ENCODE measurements at places on chromosomes 11 and 22. TPM values are rescaled to one million over a fixed set of nuclear protein-coding genes. Genes with fewer than 3 reads are reported as not detected.
A peak's percentile ranks its signal among the peaks of the same experiment; 100 is the strongest.

DNA sequence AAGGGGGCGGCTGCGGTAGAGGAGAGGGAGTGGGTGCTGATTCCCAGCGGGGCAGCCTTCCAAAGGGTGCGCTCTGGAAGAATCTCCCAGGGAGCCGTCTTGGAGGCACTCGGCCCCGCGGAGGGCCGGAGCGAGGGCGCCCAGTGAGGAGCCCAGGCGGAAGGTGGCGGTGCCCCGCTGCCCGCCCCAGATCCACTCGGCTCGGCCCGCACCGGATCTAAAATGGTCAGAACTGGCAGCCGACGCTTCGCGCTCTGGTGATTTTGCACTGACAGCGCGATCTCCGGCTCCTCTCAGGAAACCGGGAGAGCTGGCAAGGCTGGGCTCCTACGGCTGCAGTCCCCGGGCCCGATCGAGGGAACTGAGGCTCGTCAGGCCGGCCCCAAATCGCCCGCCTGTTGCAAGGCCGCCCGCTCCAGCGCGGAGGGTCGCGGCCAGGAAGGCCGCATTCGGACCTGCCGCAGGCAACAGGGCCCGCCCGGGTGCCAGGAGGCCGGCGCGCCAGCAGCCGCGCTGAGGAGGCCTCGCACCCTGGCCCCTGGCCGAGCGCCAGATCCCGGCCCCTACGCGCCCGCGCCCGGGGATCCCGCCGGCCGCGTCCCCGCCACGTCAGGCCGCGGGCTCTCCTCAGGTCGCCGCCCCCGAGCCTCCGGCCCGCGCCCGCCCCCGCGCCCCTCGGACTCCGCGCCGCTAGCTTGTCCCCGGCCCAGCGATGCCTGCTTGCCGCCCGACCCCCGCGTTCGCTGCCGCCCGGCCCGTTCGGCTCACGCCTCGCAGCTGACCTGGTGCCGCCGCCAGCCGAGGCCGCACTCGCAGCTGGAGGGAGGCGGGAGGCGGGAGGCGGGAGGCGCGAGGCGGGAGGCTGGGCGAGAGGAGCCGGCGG is at the start of gene KLHL22:
Gene KLHL22 (minus strand): TSS at position 818 of the 883 bp plus-strand sequence. CDS start 6,584 bp downstream, outside the sequence.
- DNase-seq = peak; percentile 55

DNA sequence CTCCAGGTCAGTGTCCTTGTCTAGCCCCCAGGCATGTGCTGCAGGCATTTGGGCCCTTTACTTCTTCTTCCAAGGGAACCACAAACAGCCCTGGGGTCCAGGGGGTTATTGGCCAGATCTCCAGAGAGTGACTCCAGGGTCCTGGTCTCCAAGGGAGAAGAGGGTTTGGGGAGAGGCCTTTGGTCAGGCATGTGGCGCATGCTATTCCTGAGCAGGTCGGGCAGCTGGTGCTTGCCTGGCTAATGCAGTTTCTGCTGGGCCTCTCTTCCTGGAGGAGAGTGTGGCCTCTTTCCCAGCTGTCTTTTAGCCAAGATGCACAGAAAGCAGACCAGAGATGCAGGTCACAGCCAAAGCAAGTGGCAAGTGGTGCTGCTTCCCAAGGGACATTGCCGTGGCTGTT is 3.8 kb upstream of the RFPL2 start:
- no peak for DNase-seq

- DNase-seq = no peak
These were observed 1213.3 kb upstream of the RAG2 start for GRCh38 chr11:37811349-37811748.

DNA sequence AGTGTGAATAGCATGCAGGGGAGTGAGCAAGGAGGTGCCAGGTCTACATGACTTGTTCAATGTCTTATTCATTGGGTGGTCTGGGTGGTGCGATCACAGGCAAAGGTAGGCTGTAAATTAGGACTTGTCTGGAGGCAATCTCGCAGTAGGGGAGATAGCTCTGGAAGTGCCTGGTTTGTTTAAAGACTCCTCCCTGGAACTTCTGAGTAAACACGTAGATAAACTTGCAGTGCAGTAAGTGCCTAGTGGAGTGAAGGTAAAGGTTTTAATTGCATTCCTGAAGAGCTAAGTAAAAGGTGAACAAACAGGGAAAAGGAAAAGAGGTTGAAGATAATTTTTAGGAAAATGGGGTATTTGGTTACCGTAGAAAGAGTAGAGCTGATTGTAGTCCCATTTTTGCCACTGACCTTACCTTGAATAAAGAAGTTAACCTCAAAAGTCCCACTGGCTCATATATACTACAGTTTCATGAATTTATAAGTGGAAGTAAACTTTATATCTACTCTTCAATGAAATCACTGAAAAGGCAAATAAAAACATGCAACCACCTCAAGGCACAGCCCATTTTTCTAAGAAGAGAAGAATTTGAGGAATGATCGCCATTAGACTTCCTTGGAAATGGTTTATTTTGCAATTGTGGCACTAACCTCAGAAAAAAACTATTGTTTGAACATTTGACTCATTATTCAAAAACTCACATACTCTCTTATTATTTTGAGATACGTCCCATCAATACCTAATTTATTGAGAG is 44.3 kb downstream of the AASDHPPT start:
- DNase-seq = peak; percentile 26

Gene VWA5A
- total RNA-seq = 24.8 TPM

GRCh38 chr11:125182573-125182972 is 18.0 kb downstream of the PKNOX2 start:
- DNase-seq = no peak

DNA sequence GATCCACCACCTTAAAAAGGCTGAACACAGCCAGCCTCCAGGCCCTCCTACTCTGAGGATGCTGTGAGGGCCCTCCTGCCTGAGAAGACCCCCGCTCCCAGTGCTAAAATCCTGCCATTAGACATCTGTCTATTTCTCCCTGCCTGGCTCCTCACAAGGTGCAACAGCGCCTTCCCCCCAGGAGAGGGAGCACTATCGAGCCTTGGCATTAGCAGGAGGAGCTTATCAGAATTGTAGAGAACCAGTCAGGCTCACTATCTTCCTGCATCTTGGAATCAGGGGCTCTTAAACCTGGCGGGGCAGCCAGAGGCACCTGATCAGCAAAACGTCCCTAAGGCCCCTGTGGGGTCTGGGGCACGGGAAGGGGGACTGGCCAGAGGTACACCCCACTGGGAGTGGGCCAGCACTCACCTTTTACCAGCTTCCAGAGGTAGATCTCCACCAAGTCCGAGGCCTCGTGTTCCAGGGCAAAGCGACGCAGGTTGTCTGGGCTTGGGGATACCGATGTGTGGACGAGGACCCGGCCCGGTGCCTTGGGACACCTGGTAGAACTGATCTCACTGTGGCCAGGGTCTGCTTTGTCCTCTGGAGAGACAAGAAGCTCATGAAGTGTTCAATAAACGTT is 28.7 kb downstream of the CHRDL2 start:
- peak; percentile 54 for DNase-seq

DNA sequence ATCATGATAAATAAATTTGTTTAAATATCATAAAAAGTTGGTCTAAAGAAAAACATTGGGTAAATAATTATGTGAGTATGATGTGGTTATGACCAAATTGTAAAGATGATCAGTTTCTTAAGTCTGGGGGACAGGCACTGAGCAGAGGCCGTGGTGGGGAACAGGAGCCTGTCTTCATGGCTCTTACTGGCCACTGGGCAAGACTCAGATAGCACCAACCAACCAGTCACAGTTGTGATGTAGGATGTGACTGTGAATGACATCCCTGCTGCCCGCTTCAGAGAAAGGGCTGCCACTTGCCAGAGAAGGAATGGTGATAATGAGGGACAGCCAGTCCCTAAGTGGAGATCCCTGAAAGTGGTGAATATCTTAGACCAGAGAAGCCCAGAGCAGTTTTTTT is 7.0 kb downstream of the PTPRJ start:
- no peak for DNase-seq

Gene MYBPC3
- total RNA-seq = not detected

DNA sequence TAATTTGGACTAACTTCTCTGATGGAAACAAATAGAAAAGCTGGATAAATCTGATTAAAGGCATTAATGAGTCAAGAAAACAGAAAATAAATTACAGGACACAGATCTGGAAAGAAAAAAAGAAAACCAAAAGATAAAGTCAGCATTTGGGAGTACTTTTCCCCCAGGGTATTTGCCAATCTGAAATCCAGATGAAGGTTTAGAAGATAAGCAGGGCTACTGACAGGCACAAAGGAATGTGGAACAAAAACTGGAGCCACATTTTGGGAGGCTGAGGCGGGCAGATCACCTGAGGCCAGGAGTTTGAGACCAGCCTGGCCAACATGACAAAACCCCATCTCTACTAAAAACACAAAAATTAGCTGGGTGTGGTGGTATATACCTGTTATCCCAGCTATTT is 57.2 kb downstream of the SBF2 start:
- DNase-seq = no peak

DNA sequence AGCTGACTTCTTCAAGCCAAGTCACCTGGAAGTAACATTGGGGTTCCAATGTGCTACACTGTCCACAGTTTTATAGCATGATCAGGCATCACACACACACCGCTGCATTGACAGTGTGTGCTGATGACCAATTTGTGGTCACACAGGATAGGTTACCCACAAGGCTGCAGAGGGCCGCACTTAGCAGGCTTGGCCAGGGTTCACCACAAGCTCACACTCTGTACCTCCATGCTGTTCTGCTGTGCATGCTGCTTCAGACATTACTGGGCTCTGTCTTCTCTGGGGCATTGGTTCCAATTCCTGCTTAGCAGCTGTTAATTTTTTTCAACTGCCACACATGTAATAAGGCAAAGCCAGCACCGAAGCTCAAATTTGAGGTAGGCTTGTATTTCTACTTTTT is 11.0 kb upstream of the NRIP3 start:
- DNase-seq = no peak

Gene C11orf87
- not detected for total RNA-seq

DNA sequence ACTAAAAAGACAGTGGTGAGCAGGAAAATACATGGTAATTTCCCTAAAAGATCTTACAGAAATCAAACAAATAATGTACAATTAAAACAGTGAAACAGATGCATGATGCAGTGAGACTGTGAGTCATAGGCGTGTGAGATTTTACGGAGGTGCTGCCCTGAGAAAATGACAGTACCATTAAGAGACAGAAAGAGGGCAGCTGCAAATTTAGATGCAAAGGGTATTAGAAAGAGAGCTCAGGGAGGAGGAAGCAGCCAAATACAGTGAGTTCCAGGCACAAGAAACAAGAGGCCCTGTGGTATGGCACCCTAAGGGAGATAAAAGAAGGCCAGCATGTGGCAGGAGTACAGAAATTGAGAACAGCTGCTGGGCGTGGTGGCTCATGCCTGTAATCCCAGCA is 88.5 kb upstream of the FIBIN start:
- DNase-seq = no peak

Gene APOA1
- total RNA-seq = not detected

Gene LRRC74B
- total RNA-seq = not detected

DNA sequence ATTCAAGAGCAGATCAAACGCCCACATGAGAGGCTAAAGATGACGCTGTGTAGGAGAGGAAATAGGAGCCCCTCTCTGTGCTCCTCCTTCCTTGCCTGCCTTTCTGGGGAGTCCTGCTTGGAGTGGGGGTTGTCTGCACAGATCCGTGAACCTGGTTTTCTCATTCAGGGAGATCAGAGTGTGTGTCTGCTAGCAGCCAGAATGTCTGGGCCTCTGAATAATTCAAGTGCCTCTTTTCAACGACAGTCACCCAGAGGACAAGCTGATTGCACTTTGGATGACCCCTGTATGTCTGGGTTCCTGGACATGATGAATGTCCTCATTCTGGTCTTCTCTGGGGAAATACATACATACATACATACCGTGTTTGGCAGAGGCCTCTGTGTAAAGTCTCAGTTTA is 592.5 kb upstream of the B3GAT1 start:
- no peak for DNase-seq

GRCh38 chr11:75478783-75479596 is 46.0 kb upstream of the KLHL35 start:
- DNase-seq = no peak

Gene OR5M10
- total RNA-seq = not detected

DNA sequence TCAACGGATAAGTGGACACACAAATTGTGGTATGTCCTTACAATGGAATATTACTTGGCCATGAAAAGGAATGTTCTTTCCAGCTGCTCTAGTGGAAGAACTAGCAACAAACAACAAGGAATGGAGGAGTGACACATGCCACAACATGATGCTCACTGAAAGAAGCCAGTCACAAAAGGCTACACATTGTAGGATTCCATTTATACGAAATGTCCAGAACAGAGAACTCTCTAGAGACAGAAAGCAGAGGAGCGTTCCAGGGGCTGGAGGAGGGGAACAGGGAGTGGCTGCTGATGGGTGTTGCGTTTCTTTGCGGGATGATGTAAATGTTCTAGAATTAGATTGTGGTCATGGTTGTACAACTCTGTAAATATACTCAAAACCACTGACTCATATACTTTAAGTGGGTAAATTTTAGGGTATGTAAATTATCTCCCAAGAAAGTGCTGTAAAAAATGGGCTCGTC is 32.4 kb upstream of the PDGFB start:
- peak; percentile 79 for DNase-seq

Gene RIN1
- total RNA-seq = 58.0 TPM

DNA sequence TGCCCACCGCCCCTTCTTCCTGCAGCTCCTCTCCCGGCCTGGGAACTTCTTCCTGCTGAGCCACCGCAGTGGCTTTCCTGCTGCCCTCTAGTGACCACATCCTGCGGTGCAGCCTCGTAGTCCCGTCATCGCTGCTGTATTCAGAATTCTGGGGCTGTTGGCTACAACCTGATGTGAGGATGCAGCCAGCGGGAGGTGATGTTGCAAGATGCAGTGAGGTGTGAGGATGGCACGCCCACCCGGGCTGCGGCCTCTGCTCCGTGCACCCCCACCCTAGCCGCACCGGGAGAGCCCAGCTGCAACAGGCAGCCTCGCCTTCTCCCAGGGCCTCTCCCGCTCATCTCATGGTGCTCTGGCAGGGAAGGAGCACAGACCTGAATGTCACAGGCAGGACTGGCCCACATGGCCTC is 10.1 kb downstream of the CHST1 start:
- peak; percentile 78 for DNase-seq

DNA sequence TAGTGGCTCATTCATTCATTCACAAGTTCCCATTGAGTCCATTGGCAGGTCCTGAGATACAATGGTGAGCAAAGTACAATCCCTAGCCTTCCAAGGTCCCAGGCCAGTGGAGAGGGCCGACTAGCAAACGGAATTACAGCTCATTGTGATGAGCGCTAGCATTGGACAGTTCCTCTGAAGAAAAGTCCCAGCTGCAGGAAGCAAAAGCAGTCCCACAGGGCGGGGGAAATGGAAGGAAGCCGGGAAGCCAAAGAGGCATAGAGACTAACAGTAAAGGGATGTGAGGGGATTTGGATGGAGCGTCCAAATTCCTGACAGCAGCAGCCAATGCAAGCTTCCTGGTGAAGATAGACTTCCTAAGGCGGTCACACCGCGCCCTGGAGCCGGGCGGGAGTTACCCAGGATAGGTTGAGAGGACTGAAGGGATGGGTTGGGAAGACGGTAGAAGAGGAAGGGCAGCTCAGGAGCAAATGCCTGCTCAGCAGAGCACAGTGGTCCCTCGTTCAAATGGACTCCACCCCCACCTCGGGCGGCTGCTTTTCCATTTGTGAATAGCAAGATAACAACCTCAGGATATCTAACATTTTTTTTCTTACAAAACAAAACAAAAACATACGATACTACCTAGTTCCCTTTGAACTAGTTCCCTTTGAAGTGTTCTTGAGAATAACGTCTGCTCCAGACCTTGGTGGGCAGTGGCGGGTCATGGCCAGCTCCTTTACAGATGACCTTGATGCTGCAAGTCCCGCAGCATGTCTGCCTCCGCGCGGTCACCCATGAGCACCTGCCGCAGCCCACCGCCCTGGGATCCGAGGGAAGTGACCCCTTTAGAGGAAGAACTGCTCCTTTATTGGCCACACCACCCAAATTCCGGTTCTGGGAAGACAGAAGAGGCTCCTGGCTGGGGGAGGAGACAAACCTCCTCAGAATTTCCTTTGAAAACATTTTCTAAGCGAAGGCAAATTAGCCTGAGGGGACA is 132.9 kb downstream of the RASSF10 start:
- no peak for DNase-seq
